SK-N-MC (cell line): ENCODE measurements at places on chromosomes 3 and 15.
A peak's percentile ranks its signal among the peaks of the same experiment; 100 is the strongest.

DNA sequence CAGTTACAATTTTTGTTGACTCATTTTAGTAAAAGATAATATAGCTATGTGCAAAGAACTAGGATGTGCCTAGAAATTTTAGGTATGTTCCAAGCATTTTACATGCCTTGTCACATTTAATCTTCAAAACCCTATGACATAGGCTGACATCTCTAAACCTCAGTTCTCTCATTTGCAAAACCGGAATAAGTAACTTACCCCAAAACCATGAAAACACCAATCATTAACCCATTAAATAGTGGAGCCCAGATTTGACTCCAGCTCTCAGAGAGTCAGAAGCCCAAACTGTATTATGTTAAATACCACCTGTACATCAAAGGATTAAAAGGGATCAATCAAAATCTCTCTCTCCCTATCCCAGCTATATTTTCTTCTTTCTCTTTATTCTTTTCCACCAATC lies 36.6 kb downstream of the GSK3B start:
- DNase-seq = no peak

DNA sequence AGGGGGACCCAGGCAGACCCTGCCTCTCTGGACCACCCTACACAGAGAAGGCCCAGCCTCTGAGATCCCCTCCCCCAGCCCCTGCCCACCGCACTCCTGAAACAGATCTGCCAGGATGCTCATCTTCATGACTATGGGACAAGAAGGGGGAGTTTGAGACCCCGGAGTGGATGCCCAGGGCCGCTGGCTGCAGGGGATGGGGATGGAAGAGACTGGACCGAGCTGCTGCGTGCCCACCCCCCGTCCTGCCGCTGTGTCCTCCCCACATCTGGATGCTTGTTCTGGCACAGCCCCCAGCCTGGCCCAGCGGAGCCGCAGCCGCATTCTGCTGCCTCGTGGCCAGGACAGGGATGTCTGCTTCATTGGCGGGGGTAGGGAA lies 30.3 kb upstream of the SEMA3F start:
- DNase-seq = no peak

DNA sequence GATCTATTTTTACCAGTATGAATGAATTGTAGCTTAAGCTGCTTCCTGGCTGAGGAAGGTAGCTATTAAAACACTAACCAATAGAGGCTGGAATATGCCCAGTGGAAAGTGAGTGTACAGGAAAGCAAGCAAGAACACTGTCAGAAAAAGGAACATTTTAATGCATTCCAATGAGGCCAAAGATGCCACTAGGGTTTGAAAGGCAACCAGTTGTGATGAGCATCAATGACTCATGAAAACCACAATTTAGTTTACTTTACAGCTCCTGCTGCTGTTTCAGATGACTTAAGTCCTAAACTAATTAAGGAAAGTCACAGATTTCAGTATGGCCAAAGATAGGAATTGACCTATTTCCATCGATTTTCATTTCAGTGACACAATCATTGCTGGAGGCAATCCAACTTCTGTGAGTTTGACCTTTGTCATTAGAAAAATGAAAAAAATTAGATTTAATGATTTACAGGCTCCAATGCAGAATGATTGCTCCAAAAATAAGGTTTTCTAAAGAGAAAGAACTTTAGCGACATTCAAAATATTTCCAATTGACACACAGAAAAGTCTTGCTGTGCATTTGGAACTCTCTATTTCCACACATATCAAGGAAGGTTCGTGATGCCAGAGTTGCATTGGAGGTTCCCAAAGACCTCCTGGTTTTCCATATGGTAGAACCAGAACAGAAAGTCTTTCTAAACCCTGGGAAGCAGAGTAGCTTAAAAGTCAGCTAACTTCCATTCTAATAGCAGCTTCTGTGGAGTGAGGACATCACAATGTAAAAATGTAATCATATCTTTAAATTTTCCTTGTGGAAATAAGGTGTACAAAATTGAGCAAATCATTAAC lies 103.0 kb downstream of the SUCNR1 start:
- no peak for DNase-seq

DNA sequence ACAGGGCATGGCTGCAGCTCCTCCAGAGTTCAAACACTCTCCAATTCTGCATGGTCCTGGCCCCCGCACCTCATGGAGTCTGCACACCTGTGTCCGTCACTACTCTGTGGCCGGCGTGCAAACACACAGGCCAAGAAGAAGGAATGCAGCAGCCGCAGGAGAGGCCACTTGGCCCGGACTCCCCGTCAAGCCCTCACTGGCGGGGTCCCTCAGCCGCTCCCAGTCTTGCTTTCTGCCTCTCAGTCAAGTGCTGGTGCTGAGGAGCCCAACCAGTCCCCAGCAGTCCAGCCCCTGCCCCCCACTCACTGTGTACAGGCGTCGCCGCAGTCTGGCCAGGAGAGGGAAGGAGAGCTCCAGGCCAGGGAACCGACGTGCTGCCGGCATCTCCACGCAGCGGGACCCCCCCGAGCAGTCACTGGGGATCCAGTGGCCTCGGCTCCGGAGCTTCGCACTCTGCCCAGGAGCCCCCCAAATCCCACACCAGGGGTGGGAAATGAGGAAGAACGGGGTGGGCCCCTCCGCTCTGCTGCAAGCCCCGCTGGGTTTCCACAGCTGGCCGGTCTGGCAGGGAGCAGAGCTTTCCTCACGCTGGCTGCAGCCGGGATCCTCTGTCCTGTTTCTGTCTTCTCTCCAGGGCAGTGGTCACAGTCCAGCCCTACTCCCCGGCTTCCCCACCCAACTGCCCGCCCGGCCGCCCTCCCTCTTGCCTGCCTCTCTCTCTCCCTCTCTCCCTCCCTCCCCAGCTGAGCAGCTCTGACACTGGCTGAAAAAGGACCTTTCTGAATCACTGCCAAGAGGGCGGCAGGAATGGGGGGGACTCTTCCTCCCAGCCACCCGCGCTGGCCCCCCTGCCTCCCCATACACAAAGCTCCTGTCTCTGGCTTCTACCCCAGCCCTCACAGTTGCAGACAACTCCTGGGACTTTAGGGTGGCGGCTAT lies 16.0 kb downstream of the TNK2 start:
- no peak for DNase-seq

GRCh38 chr3:61300006-61300380 lies 48.7 kb upstream of the FHIT start:
- DNase-seq = no peak

DNA sequence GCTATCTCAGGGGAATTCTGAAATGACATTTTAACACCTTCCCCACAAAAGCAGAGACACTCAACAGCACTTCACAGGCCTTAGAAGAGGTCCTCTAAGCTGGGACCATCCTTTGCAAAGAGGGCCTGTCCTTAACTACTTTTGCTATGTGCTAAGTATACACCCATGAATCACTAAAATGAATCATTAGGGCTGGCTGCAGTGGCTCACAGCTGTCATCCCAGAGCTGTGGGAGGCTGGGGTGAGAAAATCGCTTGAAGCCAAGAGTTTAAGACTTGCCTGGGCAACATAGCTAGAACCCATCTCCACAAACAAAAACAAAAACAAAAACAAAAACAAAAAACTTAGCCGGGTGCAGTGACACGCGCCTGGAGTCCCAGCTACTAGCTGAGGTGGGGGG lies 53.9 kb upstream of the MELTF start:
- DNase-seq = no peak

DNA sequence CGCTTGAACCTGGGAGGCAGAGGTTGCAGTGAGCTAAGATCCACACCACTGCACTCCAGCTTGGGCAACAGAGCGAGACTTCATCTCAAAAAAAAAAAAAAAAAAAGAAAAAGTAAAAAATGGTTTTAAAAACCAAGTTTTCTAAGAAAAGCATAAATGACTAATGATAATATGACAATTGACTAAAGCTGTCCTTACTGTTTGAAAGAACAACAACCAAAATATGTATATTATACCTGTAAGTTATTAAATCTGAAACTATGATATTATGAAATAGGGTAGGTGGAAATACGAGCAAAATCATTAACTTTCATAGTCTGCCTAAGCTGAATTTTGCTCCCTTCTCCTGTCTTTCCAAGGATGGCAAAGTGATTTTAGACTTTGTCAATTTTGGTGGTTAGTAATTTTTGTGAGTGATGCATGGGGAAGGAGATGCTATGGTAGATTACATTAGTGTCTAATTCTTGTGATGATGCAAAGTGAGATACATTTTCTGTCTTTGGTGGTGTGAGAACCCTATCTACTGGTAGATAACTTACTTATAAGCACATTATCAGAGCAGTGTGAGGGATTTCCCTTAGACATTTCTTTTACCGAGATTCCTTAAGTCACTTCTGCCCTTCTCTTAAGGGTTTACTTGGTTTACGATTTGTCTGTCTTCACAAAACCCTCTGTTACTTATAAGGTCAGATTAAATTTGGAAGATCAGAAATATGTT lies 10.6 kb upstream of the CHD2 start:
- DNase-seq = no peak

GRCh38 chr3:100614941-100615340 lies 5.5 kb downstream of the ADGRG7 start:
- no peak for DNase-seq

GRCh38 chr3:13884851-13885703 lies 5.2 kb upstream of the WNT7A start:
- DNase-seq = no peak

DNA sequence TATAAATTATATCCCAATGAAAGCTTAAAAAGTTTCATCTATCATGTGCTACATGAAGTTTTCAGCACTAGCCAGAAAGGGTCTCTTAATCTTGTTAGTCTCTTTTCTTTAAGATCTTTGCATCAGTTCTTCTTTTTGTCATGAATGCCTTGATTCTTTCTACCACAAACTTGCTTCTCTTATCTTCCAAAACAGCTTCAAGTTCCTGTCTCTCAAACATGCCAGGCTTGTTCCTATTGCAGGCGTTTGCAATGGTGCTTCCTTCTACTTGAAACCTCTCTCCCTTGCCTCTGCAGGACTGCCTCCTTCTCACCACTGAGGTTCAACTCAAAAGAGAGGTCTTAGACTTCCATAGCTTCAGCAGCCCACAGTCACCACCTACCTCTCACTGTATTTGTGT lies 104.3 kb upstream of the FRMD4B start:
- no peak for DNase-seq

DNA sequence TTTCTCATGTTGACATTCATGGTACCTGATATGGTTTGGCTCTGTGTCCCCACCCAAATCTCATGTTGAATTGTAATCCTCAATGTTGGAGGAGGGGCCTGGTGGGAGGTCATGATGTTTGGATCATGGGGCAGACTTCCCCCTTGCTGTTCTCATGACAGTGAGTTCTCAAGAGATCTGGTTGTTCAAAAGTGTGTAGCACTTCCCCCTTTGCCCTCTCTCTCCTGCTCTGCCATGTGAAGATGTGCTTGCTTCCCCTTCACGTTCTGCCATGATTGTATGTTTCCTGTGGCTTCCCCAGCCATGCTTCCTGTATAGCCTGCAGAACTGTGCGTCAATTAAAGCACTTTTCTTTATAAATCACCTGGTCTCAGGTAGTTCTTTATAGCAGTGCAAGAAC lies 3.3 kb upstream of the UBL7 start:
- no peak for DNase-seq

GRCh38 chr15:70249616-70250015 lies 151.9 kb upstream of the TLE3 start:
- DNase-seq = no peak

DNA sequence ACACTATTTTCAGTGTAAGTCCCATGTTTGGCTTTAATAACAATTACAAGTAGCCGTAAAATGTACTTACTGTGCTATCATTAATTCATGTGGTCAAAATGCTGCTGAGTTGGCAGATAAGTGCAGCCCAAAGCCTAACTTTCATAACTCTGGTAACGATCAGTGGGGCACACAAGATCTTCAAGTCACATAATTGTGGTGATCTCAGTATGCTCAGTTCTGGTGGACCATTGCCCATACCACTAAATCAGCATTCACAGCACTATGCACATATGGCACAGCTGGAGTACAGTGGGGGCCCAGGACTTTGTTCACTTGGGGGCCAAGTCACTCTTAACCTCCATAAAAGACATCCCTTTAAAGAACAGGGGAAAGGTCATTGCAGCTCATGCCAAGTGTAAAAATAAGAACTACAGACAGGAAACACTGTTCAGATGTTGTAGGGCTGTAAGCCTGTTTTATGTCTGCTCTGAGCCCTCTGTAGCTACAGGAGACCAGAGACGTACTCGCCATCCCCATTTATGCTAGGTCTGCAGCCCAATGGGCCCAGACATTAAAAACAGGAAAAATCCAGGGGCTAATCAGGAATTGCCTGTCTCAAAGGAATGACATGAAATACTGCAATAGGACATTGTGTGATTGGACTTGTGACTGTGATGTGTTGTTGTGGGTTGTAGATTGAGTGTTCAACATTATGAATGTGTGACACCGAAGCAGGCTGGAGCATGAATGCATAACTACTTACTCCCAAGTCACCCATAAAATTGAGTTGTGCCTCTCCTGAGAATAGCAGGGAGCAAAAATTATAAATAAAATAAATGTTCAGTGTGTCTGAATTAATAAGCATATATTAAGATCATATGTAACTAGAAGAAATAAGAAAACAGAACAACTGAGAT lies 282.5 kb upstream of the EPHA3 start:
- peak; percentile 34 for DNase-seq

DNA sequence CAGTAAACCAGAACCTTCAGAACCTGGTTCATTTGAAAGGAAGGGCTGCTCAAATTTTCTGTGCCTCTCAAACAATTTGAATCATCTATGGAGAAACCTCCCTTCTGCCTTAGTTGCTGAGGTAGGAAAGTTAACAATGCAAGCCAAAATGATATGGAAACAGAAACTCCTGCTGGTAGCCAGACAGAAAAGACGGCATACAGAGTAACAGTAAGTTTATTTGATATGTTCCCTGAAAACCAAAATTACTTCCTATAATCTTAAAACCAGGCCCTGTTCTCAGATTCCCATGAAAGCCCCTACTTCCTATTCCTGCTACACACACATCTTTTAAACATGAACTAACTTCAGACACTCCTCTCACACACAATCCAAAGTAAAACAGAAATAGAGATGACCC lies 86.2 kb downstream of the TBC1D5 start:
- DNase-seq = no peak

GRCh38 chr15:93496888-93497287 lies 407.9 kb upstream of the RGMA start:
- no peak for DNase-seq

GRCh38 chr15:75791337-75791713 lies 51.9 kb upstream of the UBE2Q2 start:
- DNase-seq = no peak

DNA sequence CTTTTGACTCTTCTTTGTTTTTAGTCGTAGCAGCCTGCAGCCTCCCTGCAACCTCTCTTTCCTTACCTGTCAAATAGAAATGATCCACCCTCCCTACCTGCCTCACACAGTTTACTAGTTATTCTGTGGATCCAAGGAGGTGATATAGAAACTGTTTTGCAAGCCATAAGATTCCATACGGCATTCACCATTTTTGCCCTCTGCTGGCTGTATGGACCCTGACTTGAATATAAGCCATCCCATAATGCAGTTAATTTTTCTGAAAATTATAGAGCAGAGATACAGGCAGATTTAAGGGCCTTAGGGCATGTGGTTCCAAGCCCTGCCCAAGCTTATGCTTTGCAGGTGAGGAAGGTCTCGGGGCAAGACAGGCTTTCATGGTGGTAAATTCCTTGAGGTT lies 63.8 kb downstream of the CPN2 start:
- no peak for DNase-seq

- no peak for DNase-seq
Observed at GRCh38 chr3:117234331-117234730, 524.8 kb downstream of the TUSC7 start.
